ENCODE measurements at places on chromosomes 2 and 18.

- DNase-seq = no peak
Observed at GRCh38 chr2:108460345-108461037, 11.5 kb downstream of the GCC2 start.

DNA sequence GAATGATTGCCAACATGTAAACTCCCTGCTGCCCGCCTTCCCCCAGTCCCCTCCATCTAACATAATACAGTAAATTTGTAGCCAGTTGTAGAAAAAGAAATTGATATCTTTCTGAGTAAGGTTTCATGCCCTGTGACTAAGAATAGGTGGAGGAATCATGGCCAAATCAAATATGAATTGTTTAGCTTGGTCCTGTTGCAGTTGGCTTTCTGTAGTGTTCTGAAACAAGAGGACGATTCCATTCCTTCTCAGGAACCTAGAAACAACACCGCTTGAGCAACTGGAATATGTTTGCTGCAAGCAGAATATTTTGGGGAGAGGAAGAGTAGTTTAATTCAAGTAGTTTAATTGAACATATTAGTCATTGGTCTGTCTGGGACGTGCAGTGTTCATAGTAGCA lies 7.0 kb upstream of the DRC1 start:
- DNase-seq = no peak

DNA sequence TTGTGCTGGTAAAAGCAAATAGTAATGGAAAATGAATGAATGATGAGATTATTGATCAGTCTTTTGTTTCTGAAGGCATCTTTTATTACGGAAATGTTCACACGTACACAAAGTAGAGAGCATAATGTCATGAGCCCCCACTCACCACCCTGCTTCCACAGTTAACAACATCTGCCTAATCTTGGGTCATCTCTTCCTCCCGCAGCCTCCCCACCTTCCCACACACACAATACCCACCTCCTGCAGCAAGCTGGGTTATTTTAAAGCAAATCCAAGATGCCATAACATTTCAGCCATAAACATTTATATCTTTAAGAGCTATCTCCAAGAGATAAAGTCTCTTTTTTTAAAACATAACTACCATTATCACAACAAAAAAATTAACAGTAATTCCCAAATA lies 36.3 kb downstream of the CYP27C1 start:
- DNase-seq = no peak

- DNase-seq = no peak
Observed at GRCh38 chr18:50802141-50802540, 17.7 kb downstream of the MRO start.

- no peak for DNase-seq
Observed at GRCh38 chr2:20567926-20568179, 83.0 kb downstream of the HS1BP3 start.

DNA sequence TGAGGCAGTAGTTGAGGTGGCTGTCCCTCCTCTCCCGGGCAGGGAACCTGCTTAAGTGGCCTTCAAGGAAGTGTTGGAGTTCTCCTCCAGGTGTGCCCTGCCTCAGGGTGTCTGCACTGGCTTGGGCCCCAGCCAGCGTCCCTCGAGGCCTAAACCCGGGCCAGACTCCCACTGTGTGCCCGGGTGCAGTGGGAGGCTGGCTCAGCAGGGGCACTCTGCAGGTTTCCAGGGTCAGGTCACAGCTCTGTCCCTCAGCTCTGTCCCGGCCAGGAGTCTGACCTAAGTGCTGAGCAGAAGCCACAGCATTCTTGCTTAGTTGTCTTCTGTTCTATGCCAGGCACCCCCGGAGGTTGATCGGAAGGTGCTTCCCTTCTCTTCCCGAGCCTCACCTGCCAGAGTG lies 69.0 kb upstream of the OTOS start:
- no peak for DNase-seq

DNA sequence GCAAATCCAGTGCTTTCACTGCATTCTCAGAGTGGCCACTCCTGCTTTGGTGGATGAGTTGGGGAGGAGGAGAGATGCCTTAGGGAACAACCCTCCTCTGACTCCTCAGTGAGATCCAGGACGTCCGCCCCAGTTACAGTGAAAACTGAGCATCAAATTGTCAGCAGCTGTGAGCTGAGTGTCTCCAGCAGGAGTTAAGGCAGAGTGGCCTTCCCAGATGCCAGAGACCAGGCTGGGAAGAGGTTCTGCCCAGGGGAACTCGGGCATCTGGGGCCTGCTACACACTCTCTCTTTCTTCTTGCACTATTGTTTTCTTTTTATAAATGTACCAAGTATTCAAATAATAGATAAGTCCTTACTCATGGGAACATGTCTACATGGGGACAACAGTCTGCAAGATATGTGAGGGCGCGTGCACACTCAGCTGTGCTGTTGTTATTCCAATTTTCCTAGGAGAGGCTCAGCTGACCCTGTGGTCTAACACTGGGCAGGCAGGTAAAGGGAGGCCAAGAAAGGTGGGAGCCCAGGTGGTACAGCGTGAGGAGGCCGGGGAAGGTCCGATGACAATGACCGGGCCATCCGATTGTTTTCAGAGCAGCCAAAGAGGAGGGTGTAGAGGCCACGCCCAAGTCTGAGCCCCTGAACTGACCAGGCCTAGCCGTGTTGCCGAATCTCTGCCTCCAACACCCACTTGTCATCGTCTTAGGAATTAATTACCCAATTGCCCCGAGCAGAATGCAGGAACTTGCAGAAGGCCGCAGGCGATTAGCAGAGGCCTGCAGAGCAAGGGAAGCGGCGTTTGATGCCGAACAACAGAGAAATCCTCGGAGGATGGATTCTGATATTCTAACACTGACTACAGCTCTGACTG lies 166.9 kb downstream of the ANAPC1 start:
- no peak for DNase-seq

GRCh38 chr2:45554073-45554741 lies 56.9 kb downstream of the SRBD1 start:
- no peak for DNase-seq

GRCh38 chr18:75844146-75844545 lies 416.6 kb upstream of the SMIM21 start:
- DNase-seq = no peak
